ENCODE measurements at places on chromosomes 7 and 10.

DNA sequence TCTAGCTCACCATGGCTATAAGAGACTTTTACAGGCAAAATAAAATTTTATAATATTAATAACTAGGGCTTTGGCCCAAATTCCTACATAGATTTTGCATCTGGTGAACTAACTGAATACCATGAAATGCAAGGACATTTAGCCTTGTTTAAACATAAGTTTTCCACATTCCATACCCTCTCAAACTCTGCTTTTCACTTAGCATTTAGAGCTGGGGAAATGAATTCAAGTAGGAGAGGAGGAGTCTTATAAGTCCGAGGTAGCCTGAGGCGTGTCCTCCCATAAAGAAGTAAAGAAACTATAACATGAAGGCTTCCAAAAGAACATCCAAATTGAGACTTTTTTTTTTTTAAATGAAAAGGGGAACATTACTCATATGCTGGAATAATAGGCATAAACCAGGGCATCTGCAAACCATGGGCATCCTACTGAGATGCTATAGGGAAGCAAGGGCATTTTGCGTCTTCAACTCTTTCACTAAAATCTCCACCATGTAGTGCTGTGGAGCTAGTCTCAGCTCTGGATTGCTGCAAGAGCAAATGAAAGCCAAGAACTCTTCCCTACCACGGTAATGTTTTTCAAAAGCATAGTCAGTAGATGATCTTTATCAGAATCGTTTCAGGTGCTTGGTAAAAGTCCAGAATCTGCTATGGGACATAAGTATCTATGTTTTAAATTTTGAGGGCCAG, 79.1 kb downstream of the PALS2 start:
- no peak for DNase-seq

- no peak for DNase-seq
Measured at GRCh38 chr10:47167591-47167990, 132.4 kb upstream of the GDF10 start.

DNA sequence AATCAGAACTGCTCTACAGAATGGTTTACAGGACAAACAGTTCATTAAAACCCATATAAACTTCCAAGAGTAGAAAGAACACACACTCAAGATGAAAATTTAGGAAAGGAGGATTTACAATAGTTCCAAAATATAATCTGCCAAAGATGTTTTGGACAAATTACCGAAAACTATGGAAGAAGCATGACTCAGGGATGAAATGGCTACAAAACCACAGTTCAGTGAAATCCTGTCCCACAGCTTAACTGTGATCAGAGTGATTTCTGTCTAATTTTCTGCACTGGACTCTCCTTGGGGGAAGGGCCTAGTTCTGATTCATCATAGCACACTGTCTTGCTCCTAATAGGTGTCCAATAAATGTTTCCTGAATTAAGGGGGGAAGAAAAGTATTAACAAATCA, 82.2 kb downstream of the HIPK2 start:
- DNase-seq: no peak

DNA sequence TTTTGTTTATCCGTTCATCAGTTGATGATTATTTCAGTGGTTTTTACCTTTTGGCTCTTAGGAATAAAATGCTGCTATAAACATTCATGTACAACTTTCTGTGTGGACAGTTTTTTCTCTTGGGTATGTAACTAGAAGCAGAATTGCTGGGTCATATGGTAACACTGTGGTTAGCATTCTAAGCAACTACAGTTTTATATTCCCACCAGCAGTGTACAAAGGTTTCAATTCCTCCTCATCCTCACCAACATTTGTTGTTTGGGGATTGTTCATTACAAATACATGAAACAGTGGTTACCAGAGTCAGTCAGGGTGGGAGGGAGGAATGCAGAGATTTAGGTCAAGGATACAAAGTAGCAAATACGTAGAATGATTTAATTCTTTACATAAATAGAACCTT, 97.0 kb downstream of the NPSR1 start:
- no peak for DNase-seq

GRCh38 chr10:23988006-23988405, 220.9 kb upstream of the KIAA1217 start:
- DNase-seq: no peak

DNA sequence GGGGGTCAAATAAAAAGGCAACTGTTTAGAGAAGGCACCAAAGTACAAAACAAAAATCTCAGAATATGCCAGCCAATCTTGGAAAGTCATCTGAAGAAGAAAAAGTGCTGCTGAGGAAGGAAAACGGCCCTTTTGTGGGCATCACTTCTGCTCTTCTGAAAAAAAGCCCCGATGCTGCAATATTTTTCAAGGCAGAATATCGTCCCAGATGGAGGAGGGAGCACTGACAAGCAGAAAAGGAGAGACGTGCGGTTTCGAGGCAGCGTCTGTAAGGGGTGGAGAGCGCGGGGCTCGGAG, 959 bp upstream of the ATRNL1 start:
- DNase-seq: no peak

- DNase-seq: no peak
Measured at GRCh38 chr10:100377830-100378229, 30.8 kb downstream of the SCD start.

DNA sequence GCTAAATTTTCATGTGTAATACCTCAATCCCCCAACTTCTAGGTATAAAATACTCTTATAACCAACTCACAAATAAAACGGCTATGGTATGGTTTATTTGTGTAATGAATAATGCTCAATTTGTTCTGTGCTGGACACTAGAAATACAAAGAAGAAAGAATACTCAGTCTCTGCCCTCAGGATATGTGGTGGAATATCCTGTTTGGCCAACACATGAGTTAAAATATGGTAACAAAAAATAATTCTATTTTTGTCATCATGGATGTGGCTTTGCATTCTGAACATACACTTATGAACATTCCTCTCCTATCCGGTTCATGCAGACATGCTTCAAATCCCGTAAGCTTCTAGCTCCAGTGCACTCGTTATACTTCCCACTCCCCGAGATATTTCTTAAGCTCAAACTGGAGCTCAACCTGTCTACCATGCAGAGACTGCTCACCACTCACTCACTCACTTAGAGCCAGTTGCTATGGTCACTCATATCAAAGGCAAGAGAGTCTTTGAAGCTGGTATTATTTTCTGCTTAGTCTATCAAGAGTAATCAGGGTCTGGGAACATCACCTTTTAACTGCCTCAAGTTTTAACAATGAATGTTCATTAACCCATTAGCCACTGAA, 53.8 kb upstream of the SLC16A12 start:
- no peak for DNase-seq

DNA sequence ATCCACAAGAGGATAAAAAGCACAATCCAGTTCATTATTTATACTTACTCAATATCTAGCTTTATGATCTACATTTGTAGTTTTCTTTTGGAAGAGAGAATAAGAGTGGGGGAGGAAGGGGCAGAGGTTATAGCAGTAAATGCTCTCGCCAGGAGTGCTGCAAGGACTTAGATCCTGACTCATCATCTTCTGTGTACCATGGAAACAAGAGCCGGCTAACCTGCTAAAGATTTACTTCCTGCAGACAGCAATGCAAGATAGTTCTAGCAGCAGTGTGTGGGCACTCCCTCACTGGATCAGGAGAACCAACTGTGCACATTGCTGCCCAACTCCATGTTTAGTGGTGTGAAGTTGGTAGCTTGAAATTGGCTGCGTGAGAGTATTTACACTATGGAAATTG, 47.7 kb upstream of the TRIL start:
- DNase-seq: no peak

GRCh38 chr10:30763918-30764317, 134.4 kb upstream of the LYZL2 start:
- DNase-seq: no peak

- DNase-seq: no peak
Measured at GRCh38 chr10:70564901-70565351, 37.6 kb downstream of the PRF1 start.

GRCh38 chr10:28558923-28559508, 26.1 kb downstream of the WAC start:
- no peak for DNase-seq

GRCh38 chr7:134936893-134937510, 49.3 kb upstream of the AGBL3 start:
- no peak for DNase-seq

DNA sequence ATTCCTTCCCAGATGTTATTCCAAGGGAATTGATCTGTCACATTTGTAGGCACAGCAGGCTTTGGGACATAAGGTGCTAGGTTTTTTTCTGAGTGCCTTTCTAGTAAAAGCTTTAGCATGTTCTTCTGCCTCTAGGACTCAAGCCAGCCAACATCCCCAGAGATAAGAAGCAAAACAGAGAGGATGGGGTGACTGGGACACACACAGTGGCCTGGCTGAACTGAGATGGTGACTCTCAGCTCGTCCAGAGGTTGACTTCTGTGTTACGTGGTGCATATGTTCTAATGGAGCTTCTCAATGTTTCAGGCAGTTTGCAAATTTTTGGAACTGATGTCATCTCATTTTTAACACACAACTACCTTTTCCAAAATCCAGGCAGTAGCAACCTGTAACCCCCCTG, 188.1 kb upstream of the CELF2 start:
- no peak for DNase-seq

- DNase-seq: no peak
Measured at GRCh38 chr7:50564640-50565558, at the start of gene DDC. Gene DDC (minus strand): TSS chr7:50565405. CDS start chr7:50544085, 21,320 bp downstream.

- DNase-seq: peak; percentile 62
Measured at GRCh38 chr10:103554488-103555324, 61.2 kb downstream of the NEURL1 start.

- no peak for DNase-seq
Measured at GRCh38 chr7:133741078-133741477, 386.1 kb upstream of the LRGUK start.

GRCh38 chr7:82081644-82082224, 311.9 kb upstream of the HGF start:
- DNase-seq: no peak

DNA sequence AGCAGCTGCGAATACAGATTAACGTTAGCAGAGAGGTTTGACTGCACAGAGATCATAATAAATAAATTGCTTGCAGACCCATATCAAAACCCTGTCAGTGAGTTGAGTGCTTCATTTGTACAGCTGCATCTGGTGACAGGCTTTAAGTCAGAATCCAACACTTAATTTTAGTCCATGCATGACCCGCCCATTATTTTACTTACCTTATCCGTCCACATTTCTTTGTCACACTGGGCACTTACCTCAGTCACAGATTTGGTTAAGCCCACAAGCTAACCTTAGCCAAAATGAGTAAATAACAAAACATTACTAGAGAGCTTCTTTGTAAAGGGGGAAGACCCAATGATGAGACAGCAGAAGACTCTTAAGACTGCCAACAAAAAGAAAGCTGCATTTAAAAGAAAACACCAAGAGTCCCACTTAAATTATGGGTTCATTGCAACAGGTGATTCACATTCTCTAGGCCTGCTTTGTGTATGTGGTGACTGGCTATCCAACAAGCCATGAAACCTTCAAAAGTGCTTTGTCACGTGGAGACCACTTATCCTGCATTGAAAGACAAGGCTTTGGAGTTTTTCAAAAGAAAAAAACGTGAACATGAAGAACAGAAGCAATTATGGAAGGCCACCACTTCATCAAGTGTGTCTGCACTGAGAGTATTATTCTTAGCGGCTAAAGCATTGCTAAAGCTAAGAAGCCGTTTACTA, 32.2 kb downstream of the PHTF2 start:
- DNase-seq: no peak

DNA sequence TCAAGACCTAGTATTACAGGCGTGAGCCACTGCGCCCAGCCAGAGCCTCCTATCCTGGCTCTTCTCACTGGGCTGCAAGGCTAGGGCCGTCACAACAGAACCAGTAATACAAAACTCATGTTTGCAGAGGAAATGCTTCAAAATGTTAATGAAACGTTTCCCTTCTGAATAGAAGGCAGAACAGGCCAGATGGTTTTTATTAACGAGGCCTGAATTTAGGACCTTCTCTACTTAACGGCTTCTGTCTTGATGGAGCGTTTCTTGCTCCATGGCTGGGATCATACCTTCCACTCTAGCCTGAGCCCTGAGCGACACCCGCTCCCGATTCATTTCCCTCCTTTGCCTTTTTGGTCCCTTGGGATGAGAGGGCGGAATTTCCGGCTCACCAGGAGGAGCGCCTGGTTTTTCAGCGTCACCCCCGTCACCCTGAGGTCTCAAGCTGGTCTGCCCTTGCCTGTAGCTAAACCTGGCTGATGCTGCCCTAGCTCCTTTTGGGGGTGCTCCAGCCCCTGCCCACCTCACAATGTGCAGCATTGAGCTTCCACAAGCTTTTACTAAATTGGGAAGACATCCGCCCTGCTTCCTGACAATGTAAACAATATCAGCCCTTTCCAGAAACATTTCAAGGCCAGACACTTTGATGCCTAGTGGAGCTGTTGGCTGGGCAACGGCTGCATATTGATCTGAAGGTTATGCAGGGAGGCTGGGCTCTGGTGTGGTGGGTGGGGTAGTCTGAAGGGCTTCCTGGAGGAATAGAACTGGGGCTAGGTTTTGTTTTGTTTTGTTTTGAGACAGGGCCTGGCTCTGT, 5.2 kb downstream of the CLIP2 start:
- DNase-seq: no peak

DNA sequence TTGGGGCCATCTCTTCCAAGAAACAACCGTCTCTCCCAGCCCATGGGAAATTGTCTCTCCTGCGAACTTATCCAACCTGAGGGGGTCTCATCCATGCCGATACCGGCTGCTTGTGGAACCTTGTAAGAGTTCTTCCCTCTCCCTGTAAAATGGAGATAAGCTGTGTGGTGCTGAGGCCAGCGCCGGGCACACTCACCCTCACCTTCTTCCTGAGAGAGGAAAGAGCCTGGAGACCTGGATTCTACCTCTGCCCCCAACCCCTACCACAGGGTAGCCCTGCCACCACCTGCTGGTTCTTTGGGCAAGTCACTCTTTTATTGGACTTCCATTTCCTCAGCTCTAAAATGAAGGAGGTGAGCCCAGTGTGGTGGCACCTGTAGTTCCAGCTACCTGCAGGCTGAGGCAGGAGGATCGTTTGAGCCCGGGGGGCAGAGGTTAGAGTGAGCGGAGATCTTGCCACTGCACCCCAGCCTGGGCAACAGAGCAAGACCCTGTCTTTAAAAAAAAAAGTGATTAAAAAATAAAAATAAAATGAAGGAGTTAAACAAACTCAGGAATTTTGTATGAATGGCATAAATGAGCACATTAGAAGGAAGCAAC, 38.4 kb upstream of the PSAP start:
- no peak for DNase-seq

DNA sequence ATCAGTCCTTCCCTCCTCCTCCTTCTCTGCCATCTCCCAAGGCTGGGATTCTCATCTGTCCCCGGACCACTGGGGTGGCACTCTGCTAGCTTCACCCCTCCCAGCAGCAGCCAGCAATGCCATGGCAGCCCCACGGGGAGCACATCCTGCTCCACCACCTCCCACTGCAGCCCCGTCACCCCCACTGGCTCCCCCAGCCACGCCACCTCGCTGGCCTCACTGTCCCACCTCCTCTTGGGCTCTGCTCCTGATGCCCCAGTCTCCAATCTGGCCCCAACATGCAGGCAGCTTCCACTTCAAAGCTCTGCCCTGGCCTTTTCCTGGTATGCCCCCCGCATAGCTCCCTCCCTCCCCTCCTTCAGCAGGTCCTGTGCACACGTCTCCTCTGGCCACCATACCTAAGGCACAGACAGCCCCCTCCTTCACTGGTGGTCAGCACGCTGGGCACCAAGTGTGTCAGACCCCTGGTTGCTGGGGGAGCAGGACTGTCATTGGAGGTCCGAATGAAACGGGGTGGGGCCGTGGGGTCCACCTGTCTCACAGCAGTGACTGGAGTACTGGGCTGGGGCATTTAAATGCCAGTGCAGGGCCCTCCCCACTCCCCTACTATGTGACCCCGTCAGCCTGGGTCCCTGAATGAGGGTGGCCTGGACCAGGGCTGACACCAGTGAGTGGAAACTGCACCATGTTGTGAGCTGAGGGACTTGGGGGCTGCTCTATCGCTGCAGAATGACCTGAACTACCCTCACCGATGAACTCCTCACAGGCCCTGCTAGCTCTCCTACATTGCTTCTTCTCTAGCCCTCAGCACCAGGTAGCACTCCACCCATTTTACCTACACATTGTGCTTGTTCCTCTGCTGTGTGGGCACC, 38.7 kb downstream of the RASGEF1A start:
- no peak for DNase-seq

All from anterior cingulate cortex (tissue), 58 donors.